Stimulated activated CD8-positive, alpha-beta memory T cell treated with anti-CD3 and anti-CD28 coated beads, Interleukin-7, amount 100 ng/mL, for 1 hour (primary cell): ENCODE measurements at places on chromosomes 16 and 17.

- DNase-seq: no peak
Measured at GRCh38 chr17:4679658-4680057, 24.3 kb downstream of the PELP1 start.

DNA sequence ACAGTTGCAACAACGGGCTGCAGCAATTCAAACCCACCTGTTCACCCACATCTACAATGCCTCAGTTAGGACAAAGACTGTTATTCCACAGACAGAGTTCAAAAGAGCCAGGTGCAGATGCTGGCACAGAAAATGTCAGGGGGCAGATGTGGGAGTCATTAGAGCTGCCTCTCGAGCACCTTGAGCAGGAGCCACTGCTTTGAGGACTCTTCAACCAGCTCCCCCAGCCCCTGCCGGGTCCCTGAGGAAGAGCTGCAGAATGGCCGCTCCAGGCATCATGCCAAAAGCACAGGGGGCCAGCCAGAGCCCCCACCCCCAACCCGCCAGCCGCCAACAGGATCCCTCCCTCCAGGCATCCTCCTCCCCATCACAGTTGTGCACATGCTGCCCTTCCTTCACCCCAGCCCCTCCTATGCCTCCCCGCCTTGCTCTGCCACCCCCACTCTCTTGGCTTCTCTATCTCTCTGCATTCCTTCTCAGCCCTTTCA is 20.8 kb downstream of the C17orf67 start:
- no peak for DNase-seq

DNA sequence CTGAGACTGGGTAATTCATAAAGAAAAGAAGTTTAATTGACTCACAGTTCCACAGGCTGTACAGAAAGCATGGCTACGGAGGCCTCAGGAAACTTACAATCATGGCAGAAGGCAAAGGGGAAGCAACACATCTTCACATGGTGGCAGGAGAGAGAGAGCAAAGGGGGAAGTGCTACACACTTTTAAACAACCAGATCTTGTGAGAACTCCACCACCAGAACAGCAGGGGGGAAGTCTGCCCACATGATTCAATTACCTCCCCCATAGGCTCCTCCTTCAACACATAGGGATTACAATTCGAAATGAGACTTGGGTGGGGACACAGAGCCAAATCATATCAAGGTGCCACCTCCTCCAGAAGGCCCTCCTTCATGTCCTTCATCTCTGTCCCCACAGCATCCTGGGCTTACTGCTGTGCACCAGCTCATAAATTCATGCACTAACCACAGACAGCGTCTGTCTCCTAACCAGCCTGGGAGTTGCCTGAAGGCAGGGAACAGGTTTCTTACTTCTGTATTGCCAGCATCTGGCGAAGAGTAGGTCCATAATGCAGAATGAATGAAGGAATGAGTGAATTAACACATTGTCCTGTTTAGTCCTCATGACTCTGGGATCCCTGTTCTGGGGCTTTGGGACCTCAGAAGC is 74.4 kb downstream of the WSB1 start:
- no peak for DNase-seq

DNA sequence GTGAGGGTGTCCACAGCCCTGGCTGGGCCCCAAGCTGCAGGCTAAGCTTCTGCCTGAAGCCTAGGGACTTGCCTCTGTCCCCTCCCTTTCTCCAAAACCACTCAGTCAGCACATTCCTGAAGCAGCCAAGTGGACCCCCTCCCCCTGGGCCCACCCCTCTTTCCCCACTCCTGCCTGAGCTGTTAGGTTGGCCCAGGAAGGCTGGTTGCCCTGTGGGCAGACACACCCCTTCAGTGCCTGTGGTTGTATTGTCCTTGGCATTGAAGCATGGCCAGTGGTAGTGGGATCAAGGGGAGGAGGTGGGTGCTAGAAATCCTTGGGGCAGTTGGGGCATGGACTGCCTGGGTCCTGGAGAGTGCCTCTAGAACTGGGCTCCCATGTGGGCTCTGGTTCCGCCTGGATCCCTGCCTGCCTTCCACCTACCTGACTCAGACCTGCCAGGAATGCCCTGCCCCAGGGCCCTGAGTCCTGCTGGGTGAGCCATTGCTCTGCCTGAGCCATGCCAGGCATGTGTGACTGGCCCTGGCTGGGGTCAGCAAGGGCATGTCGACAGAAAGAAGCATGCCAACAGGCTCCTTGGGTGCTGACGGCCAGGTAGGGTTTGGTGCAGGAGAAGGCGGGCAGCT is 2.1 kb downstream of the TRAF4 start:
- DNase-seq: no peak

DNA sequence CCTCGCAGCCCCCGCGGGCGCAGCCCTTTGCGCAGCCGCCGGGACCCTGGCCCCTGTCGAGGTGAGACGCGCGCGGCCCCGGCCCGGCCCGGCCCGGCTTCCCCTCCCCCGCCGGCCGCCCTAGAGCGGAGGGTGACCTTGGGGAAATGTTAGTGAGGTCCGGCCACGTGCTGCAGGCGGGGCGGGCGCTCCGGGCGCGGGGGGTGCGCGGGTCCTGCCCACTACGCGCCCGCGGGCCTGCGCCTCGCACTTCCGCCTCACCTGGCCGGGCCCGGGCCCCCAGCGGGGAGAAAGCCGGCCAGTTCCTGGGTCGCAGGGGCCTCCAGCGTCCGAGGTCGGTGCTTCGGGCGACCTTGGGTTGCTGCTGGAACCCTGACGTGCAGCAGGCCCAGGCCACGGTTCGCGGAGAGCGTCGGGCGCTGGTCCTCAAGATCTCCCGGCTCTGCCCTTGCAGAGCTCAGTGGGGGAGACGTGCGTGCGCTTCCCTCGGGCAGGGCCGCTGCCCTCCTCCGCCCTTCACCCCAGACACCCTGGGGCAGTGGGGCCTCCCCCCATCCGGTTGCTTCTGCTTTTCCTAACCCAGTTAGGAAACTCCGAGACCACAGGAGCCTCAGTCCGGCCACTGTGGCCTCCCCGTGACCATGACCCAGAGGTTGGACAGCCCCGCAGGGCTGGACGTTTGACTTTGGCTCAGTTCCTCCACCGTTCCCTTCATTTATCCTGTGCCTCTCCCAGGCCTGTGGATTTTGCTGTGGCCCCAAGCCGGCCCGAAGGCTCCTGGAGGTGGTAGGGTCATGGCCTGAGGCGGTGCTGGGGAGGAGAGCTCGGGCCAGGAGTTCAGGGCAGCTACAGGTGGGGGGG is 791 bp downstream of the MCRIP2 start:
- DNase-seq: no peak

- DNase-seq: no peak
Measured at GRCh38 chr17:81246679-81247338, 7.7 kb downstream of the NDUFAF8 start.

GRCh38 chr17:10668775-10669174 is 11.7 kb upstream of the MYH3 start:
- no peak for DNase-seq

DNA sequence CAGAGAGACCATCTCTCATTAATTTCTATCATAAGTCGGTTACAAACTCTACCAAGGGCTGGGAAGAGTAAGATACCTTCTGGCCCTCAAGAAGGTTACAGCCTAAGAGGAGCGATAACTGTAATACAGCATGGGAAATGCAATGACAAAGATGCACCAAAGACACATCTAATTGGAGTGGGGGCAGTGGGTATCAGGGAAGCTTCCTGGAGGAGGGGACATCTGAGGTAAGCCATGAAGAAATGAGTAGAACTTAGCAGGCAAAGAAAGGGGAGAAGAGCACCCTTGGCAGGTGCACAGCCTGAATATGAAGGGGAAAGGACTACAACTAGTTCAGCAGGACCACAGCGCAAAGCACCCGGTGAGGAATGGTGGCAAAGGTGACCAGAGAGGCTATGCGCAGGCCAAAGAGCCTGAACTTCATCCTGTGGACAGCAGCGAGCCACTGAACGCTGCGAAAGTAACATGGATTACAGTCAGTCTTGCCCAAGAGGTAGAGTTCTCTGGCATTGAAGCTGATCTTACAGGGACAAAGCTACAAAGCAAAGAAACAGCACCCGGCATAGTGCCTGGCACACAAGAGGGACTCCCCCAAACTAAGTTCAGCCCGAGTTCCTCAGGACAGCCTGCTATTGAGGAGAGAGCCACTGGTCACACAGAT is 2.8 kb downstream of the TBC1D10B start:
- no peak for DNase-seq

- DNase-seq: no peak
Measured at GRCh38 chr17:7215652-7216180, 3.9 kb downstream of the DLG4 start.

- DNase-seq: no peak
Measured at GRCh38 chr17:61456688-61457225, 4.5 kb downstream of the TBX4 start.

- DNase-seq: no peak
Measured at GRCh38 chr17:28940675-28941074, 10.6 kb downstream of the PHF12 start.

GRCh38 chr16:12708266-12708665 is 95.4 kb downstream of the CPPED1 start:
- DNase-seq: no peak

- DNase-seq: no peak
Measured at GRCh38 chr17:66941249-66941648, 23.3 kb upstream of the CACNG4 start.

DNA sequence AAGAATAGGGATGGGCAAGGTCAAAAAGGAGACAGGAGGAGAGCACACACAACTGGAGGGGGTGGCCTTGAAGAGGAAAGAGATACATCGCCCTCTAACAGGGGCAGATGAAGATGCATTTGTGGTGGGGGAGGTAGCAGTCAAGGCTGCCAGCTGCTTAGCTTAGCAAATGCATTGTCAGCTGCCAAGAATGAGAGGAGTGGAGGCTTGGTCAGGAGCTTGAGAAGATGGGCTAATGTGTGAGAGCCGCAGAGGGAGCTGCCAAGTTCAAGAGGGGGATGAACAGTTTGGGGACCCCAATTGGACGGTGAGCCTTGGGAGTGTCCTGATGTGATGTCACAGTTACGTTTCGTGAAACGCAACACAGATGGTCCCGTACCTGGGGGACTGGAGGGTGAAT is 28.9 kb upstream of the GNA13 start:
- DNase-seq: no peak

DNA sequence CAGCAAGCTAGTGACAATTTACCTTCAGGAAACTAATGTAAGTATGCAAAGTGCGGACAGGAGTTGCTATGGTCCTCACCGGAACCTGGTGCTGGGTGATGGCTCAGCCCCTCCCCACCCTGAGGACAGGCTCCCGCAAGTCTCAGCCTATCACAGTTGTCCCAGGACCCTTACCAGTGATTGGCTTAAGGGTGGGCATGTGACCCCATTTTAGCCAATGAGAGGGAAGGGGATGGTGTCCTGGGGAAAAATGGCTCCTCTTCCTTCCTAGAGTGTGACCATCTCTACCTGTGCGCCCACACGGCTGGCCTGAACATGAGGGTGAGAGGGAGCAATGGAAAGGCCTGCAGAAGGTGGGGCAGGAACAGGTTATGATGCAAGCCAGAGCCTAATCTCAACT is 80.4 kb downstream of the C16orf78 start:
- DNase-seq: no peak
